Metanephros (tissue), 2 donors: ENCODE measurements at places on chromosomes 2 and 18. TPM values are rescaled to one million over a fixed set of nuclear protein-coding genes. Genes with fewer than 3 reads are reported as not detected.

The CCNT2 gene
- total RNA-seq = 73.2 TPM

The SPC25 gene
- 4.3 TPM for total RNA-seq

The TBR1 gene
- 0.29 TPM for total RNA-seq

The IL1B gene
- 0.88 TPM for total RNA-seq

The SCG2 gene
- total RNA-seq = 1.1 TPM

The ST6GAL2 gene
- 21.7 TPM for total RNA-seq

The APOB gene
- total RNA-seq = 0.82 TPM

The STPG4 gene
- not detected for total RNA-seq

The TXNDC2 gene
- total RNA-seq = not detected

The IL36B gene
- not detected for total RNA-seq

The POMC gene
- total RNA-seq = 7.8 TPM

The C1GALT1C1L gene
- total RNA-seq = 1.1 TPM

The LAMA1 gene
- total RNA-seq = 63.7 TPM

The POTEC gene
- not detected for total RNA-seq

The MOGAT1 gene
- not detected for total RNA-seq

The CNTNAP5 gene
- 0.58 TPM for total RNA-seq

The C2orf15 gene
- 8.7 TPM for total RNA-seq

The PTPRN gene
- 0.88 TPM for total RNA-seq

The TTN gene
- total RNA-seq = 416 TPM

The MEIS1 gene
- 201 TPM for total RNA-seq

The TNFAIP6 gene
- 2.9 TPM for total RNA-seq

The CFAP65 gene
- total RNA-seq = 0.23 TPM

The KIF1A gene
- 10.5 TPM for total RNA-seq
